GM06990 (cell line): ENCODE measurements at places on chromosomes 16 and 17.

GRCh38 chr17:44960691-44961090 is 7.4 kb downstream of the C1QL1 start:
- no peak for DNase-seq

DNA sequence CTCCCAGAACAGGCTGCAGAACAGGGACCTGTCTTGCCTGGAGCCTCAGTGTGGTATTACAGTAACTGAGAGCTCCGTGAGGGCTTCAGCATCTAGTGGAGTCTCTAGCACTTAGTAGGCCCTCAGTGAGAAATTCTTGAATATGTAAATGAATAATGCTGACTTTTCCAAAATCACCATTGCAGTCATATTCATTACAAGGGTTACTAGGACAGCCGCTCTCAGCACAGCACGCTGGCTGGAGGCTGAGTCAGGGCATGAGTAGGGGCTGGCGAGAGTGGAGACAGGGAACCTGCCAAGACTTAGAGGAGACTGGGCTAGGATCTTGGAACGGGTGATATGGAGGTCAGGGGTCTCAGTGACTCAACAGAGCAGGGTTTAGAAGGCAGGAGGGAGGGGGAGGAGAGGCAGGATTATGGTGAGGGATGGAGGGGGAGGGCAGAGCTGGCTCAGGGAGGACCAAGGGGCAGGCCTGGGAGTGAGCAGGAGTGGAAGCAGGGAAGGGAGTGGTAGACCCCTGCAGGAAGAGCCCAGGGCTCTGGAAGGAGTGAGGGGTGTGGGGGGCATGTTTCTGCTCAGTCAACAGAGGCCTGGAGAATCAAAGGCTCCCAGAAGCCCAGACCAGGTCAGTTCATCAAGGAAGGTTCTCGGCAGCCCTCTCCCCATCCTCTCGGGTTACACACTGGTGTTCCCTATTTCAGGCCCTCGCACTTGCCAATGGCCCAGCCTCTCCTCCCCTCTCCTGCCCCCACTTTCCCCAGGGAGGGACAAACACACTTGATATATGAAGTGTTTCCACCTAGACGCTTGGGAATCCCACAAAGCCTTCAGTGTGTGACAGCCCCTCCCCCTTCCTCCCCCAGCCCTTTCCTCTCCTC is 42.3 kb downstream of the FZD2 start:
- DNase-seq, result no peak

DNA sequence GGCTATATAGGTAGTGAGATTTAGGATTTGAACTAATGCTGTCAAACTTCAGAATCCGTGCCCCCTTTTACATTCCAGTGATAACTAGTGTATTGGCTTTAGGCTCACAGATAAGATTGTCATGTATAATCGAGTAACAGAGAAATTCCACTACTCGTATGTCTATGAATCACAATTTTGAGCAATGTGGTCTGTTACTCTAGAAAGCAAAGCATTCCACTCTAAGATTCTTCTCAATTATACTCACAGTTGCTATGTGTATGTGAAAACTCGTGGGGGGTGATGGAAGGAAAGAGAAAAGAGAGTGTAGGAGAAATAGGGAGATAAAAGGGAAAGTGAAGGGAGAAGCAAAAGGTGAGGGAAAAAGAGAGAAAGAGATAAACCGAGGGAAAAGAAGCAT is 1175.1 kb upstream of the GOT2 start:
- DNase-seq, result no peak

DNA sequence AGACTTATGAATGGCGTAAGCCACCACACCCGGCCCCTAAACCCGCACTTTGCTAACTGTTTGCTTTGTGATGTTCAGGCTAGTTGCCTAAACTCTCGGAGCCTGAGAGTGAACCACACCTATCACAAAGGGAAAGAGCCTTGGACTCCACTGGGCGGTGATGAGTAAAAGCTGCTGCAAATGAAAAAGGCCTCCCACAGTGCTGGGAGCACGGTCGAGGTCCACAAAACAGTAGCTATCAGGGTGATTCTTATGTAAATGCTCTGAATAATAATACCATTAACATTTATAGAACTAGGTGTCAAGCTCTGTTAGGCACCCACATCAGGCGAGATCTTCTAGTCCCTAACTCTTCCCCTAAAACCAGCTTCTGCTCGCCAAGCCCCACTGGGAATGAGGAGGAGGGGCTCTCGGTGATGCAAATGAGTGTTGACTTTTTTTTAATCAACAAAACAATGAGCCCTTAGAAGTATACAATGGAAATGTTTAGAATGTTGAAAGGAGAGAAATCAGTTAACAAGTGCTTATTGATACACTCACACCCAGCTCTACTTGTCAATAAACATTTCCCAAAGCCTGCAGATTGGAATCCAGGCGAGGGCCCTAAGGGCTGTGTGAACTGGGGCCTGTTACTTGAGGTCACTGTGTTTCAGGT is 19.8 kb downstream of the FBRS start:
- DNase-seq, result no peak

- no peak for DNase-seq
Measured at GRCh38 chr17:81154961-81155360, 10.3 kb upstream of the PVALEF start.

GRCh38 chr16:68275611-68276191 is 11.4 kb downstream of the SLC7A6 start:
- DNase-seq, result peak; percentile 55

DNA sequence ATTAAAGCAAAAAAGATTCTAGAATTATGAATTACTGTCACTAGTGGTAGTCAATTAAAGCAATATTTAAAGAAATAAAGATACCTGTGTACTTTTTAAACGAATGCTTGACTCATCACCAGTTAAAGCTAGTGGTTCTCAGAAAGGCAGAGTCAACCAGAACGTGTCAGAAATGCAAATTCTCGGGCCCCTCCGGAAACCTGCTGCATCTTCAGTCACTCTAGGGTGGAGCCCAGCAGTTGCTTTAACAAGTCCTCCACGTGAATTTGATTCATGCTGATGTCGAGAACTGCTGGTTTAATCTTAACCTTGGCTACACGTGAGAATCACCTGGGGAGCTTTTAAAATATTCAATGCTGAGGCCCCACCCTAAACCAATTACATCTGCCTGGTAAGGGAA is 169.8 kb upstream of the SDK2 start:
- DNase-seq, result no peak

- DNase-seq, result no peak
Measured at GRCh38 chr16:84864326-84864955, 44.7 kb downstream of the CRISPLD2 start.

- DNase-seq, result no peak
Measured at GRCh38 chr16:55280587-55280986, 43.4 kb upstream of the IRX6 start.

DNA sequence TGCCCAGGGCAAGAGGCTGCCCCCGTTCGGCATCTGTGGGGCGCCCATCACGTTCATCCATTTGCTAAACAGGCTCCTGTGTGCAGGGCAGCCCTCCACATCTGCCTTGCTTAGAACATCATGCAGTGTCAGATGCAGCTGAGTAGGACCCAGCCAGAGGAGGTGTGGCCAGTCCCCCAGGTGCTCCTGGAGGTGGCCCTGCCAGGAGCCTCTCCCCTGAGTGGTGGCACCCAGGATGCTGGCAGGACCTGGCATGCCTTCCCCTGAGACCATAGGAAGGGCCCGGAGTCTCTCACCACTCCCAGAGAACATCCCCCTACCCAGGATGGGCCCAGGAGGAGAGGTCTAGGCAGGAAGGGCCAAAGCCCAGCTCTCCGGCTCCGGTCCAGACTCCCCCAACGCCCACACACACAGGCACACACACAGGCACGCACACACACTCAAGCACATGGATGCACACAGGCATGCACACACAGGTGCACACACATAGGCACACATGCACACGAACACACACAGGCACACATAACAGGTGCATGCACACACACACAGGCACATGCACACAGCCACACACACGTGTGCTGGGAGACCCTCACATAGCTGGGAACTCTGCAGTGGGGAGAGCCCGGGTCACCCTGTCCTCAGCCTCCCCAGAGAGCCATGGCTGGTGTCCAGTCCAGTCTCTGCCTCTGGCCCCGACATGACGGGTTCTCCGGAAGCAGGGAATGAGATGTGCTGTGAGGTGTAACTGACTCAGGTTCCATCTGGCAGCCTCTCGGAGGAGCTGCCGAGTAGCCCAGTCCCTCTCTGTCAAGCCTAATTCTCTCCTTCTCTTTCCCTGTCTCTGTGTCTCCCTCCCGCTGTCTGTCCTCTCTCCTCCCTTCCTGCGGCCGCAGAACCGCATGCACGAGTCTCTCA is 74.6 kb downstream of the AMFR start:
- DNase-seq, result no peak

DNA sequence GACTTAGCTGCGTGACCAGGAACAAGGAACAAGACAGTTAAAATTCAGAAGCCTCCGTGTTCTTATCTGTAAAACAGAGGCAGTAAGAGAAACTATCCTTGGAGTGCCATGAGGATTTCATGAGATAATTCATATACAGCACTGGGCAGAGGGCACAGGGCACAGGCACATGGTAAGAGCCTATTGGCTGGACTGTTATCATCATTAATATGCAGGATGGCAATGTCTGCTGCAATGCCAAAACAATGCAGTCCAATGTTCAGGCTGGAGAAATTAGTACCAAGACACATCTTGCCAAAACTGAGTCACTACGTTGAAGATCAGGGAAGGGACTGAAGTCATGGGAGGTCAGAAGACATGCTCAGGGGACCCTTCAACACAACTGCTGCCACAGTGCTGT is 13.6 kb downstream of the CDRT4 start:
- DNase-seq, result no peak

GRCh38 chr17:19273731-19274130 is 36.6 kb downstream of the EPN2 start:
- no peak for DNase-seq

- no peak for DNase-seq
Measured at GRCh38 chr17:21113716-21114115, 13.0 kb upstream of the DHRS7B start.

GRCh38 chr16:81319221-81319912 is 4.6 kb downstream of the GAN start:
- no peak for DNase-seq

- peak; percentile 42 for DNase-seq
Measured at GRCh38 chr17:78146881-78147280, 696 bp downstream of the C17orf99 start.

DNA sequence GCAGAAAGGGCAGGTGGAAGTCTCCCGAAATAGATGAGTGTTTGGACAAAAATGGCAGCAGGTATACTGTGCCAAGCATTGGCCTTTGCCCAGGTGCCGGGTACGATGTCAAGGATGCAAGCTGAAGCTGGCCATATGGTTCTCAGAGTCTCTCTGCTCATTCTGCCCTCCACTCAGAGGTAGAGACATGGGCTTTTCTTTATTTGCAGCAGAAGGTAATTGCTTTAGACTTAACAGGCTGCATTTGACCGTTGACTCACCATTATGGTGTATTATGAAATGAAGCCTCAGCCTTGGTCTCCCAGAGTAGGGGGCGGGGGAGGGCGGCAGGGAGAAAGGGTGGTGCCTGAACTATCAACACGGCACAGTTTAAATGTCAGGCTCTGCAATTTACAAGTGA is 969.1 kb upstream of the EEF2KMT start:
- no peak for DNase-seq

GRCh38 chr17:70208825-70209555 is 39.7 kb downstream of the KCNJ2 start:
- DNase-seq, result peak; percentile 17

- no peak for DNase-seq
Measured at GRCh38 chr17:65371702-65372101, 189.7 kb downstream of the AXIN2 start.

DNA sequence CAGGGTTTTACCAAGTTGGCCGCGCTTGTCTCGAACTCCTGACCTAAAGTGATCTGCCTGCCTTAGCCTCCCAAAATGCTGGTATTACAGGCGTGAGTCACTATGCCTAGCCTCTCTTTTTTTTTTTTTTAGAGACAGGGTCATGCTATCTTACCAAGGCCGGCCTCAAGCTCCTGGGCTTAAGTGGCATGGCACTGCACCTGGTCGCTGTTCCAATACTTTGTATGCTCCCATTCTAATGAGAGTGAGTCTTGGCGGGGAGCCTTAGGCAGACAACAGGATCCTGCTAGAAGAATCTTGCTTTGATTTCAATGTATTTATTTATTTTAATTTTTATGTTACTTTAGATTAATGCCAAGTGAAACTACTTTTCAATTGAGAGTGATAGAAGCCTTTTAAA is 21.9 kb downstream of the TOM1L2 start:
- no peak for DNase-seq

GRCh38 chr17:50519141-50519834 is 11.0 kb downstream of the MYCBPAP start:
- DNase-seq, result no peak

GRCh38 chr17:15038656-15039055 is 226.5 kb downstream of the PMP22 start:
- no peak for DNase-seq

DNA sequence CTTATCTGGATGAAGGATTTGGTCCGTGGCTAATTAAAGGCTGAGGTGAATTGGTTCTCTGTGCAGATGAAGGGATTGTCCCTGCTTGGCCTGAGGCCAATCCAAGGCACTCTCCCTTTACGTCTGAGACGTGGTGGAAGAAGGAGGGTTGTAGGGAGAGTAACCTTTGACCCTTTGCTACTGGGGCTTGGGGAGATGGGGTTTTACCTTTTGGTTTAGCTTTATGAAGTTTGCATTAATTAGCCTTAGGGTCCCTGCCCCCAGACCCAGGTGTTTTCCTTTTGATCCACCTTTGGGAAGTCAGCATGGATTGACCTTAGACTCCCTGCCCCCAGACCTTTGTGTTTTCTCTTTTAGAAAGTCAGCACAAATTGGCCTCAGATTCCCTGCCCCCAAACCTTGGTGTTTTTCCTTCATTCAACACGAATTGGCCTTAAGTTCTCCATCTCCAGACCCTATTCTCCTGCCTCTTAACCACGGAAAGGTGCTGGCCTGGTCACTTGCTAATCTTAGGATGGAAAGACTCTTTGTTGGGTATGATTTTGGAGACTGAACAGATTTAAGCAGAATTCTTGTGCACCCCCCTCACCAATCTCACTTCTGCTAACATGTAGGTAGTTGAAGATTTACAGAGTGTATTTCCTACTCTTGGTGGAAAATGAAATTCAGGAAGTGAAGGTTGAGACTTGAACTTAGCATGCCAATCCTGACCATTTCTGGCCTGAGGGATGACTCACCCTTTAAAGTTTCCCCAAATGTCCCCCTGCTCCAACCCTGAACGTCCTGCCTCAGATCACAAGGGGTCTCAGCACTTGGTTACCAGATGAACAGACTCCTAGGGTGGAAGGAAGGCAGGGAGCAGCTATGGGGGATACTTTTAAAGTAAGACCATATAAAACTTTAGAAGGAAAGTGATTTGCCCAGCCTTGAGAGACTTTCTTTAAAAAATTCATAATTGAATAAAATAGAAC is 23.1 kb upstream of the MMD start:
- no peak for DNase-seq

- DNase-seq, result no peak
Measured at GRCh38 chr17:54085020-54085419, 262.3 kb downstream of the KIF2B start.

DNA sequence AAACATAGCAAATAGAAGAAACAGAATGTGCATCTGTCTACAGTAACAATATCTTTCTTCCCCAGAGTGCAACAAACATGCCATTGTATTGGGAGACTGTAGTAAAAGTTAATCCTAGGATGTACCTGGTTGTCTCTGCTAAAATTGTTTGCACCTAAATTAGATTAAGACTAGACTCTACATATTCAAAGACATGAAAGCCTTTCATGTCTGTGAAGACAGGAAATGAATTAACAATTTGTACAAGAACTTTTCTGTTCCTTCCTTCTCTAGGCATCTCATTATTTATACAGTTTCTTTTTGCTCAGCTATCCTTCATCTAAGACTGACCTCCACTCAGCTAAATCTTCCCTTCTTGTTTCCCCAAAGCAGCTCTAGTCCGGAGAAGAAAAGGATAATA is 220.6 kb downstream of the LGALS9B start:
- no peak for DNase-seq

- no peak for DNase-seq
Measured at GRCh38 chr17:15247891-15248529, 17.1 kb downstream of the PMP22 start.
